ENCODE measurements at places on chromosomes 7 and 10.
A peak's percentile ranks its signal among the peaks of the same experiment; 100 is the strongest.

DNA sequence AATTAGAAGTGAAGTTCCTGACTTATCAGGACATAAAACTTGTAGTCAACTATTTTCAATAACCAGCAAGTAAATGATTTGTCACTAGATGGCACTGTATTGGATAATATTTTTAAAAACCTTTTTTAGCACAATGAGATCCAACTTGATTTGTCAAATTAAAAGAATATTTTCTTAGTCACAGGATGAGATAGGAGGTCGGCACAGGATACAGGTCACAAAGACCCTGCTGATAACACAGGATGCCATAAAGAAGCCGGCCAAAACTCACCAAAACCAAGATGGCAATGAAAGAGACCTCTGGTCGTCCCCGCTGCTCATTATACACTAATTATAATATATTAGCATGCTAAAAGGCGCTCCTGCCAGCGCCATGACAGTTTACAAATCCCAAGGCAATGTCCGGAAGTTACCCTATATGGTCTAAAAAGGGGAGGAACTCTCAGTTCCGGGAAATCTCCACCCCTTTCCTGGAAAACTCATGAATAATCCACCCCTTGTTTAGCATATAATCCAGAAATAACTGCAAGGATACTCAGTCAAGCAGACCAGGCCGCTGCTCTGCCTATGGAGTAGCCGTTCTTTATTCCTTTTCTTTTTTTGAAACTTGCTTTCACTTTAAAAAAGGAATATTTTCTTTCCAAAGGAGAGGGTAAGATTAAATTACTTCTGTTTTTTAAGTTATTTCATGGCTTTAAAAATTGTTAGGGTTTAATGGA, 255.7 kb upstream of the MKLN1 start:
- DNase-seq, result no peak

GRCh38 chr10:77622889-77623291, 14.7 kb downstream of the KCNMA1 start:
- no peak for DNase-seq

DNA sequence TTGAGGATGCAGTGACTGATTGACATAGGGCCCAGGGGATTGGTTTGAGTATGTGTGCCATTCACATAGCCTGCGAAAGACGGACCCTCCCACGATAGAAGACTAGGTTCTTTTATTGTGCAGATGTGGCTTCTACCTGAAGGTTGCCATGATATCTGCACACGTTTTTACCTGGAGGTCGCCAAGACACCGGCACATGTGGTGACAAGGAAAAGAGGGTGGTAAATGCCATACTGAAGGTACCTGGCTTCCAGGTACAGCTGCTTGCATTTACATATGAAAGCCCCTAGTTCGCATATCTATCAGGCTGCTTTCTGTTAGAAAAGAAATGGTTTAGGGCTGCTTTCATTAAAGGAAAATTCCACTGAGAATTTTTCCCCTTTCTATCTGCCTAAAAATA, 43.6 kb downstream of the ZNF22 start:
- no peak for DNase-seq

- peak; percentile 52 for DNase-seq
These were observed 820 bp downstream of the WAC start for GRCh38 chr10:28533571-28534304.

DNA sequence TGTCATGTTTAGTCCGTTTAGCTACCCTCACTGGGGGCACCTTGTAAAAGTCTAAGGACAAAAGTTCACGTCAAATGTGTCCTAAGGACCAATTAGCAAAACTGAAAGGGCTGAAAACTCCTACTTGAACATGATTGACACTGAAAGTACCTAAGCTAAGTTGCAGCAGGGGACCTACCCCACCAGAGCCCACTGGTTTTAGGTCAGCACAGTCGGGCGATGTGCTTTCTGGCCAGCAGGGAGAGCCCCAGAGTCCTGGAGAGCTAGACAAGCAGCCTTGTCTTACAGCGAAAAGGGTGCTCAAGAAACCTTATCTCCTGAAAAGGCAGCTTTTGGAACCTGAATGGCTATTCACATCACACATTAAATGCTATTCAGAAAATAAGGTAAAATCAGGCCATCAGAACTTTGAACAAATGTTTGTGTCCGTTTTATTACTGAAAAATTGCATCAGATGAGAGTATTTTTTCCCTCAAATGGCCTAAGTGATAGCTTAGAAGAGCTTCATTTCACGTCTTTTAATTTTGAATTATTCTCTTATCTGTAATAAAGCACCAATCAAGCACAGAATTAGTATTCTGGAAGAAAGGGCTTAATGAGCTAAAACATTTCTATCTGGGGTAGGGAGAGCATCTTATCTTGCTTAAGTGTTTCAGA, 52.2 kb upstream of the MKI67 start:
- no peak for DNase-seq

DNA sequence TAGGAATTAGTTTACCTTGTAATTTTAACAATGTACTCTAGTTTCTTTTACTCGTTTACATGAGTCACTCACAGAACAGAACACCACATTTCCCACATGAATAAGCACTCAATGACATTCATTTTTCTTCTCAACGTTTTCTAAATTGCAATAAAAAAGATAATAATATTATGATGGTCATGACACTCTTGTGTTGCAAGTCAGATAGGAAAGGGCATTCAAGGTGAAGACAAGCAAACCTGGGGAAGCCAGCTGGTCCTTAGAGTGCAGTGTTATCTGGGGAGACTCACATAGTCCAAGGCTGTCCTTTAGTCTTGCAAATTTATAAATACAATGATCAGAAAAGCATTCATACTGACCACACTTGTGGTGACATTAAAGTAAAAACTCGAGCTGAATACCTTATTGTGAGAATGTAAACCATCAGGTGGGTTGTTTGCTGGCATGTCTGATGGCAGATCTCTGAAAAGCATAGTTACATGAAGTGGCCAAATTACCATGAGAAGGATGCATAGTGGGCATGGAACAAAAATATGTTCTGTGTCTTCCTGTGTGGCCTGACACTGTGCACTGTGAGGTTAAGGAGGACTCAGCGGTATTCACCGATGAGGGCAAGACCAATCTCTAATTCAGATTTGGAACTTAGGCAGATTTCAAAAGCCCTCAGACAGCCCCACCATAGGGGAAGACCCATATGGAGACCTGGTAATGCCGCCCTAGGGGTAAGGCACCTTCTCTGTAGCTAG, 158.9 kb upstream of the ASAH2 start:
- DNase-seq, result no peak

DNA sequence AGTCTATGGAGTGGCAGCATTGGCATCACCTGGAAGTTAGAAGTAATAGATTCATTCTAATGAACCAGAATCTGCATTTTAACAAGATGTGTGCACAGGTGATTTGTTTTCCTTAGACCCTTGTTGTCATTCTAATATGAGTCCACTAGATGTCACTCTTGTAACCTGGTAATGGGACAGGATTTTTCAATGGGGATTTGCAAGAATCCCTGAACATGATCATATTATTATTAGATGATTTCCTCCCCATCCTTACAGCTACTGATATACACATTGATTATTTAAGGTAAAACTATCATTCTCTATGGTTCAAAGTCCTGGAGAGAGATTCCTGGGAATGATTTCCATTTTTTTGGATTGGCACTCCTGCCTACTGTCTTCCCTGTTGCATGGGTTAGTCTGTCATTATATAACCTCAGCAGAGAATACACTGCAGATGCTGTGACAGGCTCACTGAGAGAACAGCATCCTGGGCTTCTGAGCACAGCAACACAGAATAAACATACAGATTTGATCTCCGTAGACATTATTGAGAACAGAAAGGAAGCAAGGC, 194.9 kb downstream of the SUGCT start:
- DNase-seq, result no peak

DNA sequence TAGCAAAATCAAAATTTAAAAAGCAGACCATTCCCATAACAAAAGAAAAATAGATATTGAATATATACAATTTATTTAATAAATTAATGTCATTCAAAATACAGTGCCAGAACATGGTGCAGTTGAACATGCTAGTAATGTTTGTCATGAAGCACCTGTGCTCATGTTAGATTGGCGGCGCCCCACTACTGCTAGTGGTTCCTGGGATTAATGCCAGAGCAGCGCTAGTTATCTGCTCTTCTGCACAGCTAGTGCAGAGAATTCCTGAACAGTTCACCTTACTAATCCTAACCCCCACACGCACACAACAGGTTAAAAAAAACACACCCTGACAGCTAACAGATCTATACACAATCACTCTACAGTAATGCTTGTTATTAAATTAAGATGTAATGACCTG, 23.4 kb downstream of the KBTBD2 start:
- no peak for DNase-seq

DNA sequence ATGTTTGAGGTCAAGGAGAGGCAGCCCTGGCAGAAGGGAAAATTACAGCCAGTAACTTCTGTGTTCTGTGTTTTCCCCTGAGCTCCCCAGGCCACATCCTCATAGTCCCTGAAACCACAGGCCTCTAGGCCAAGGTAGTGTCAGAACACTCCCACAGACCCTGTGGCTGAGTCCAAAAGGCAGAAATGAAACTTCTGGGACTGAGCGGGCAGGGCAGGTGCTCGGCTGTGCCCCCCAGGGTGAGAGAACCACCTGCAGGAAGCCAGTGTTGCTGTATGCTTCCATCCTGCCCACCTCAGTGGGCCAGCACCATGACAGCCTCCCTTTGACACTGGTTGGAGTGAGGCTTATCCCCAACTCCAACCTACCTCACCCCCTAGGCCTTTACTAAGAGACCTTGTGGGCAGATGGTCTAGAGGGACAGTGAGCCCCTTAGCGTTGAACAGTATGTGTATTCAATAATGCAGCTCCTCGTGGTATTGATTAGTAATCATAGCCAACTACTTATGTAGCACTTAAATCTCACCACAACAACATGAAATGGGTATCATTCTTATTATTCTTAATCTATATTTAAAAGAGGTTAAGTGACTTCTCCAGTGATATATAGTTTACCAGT, 30.3 kb downstream of the PIK3CG start:
- no peak for DNase-seq

DNA sequence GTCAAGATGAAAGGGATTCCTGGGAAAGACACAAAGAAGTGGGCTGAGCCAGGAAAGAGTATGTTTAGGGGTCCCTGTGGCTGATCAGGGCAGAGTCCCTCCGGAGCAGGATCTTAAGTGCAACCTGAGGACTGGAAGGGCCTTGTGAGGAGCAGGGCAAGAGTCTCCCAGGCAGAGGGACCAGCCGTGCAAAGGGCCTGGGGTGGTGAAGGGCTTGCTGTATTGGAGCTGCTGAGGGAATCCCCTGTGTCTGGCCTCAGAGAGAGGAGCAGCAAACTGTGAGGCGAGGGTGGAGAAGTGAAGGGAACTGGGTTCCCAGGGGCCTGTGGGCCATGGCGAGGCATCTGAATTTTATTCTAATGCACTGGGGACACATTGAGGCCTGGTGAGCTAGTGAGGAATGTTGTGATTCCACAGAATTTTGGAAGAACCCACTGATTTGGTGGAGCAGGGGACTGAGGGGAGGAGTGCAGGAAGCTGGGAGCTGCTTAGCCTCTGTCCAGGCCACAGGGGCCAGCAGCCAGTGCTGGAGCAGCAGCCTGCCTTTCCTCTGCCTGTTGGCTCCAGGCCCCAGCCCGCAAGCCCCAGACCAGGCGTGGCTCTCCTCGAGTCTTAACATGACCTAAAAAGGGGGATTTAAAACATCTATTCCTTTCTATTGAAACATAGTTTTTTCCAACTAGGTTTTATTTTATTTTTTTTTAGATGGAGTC, 138.4 kb upstream of the IGFBP3 start:
- no peak for DNase-seq

GRCh38 chr7:46930366-46930765, 651.5 kb downstream of the TNS3 start:
- DNase-seq, result no peak

- no peak for DNase-seq
These were observed 19.6 kb downstream of the CEP55 start for GRCh38 chr10:93516006-93516380.

- DNase-seq, result no peak
These were observed 275.4 kb upstream of the NEBL start for GRCh38 chr10:21172542-21172929.

- DNase-seq, result no peak
These were observed 625.4 kb upstream of the FOXK1 start for GRCh38 chr7:4056552-4057288.

DNA sequence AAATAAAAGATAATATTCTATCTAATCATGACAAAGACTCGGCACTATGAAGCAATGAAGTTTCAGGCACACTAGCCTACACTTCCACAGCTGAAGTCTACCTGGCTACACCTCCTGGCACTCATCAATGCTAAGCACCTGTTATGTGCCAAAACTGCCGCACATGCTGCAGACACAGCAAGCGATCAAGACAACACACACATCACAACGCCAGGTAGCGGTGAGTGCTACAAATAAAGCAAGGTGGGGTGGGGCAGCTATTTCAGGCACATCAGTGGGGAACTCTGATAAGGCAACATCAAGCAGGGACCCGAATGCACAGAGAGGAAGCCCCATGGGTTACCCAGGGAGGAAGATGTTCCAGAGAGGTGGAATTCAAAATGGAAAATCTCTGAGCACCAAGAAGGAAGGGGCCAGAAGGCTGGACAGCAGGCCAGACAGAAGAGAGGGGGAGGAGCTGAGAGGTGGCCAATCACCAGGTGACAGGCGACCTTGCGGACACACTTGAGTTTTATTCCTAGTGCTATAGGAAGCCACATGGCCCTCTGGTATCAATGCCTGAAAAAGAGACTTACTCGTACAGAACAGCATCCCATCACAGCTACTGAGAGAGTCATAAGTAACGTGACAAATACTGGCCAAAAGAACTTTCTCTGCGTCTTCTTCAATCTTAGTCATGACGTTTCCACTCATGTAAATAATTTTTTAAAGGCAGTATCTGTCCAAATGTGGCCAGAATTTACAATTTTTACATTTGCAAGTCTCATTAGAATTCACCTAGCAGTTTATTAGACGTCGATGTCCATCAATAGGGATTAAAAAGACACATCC, 8.0 kb downstream of the PSAP start:
- DNase-seq, result no peak

DNA sequence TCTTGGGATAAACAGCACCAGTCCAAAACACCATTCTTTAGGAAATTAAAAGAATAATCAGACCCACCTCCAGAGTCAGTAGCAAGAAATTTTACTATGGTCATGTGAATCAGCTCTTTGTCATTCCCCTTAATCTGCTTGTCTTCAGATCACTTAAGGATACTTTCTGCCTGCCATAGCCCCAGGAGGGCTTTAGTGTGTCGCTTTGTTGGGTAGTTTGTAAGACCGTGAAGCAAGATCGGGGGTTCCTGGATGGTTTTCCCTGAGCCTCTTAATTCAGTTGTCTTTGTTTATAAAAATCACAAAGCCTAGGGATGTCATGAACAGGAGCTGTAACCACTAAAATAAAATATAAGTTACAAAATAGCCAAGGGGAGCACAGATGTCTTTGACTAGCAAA, 223.6 kb downstream of the RELN start:
- DNase-seq, result no peak

DNA sequence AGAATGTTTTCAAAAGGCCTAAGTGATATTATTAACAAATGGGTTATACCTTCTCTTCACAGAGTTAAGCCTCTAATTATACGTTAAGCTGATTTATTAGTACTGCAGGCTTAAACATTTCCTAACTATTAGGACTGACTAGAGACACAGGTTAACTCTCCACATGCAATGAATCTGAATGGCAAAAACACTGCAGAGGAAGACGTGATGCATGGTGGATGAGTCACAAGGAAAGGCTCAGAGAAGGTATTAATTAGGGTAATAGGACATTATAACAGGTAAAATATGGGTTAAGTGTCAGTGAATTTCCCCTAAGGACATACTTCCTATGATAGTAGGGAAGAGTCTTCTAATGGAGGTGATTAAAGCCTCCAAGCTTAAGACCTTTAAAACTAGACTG, 24.7 kb upstream of the SEM1 start:
- no peak for DNase-seq

GRCh38 chr10:133088956-133089800, 1.5 kb downstream of the ADGRA1 start:
- peak; percentile 90 for DNase-seq

GRCh38 chr10:63416376-63416775, 49.4 kb downstream of the JMJD1C start:
- DNase-seq, result no peak

Data from substantia nigra (tissue), 51 donors.